ENCODE measurements at places on chromosomes 16 and 17.

DNA sequence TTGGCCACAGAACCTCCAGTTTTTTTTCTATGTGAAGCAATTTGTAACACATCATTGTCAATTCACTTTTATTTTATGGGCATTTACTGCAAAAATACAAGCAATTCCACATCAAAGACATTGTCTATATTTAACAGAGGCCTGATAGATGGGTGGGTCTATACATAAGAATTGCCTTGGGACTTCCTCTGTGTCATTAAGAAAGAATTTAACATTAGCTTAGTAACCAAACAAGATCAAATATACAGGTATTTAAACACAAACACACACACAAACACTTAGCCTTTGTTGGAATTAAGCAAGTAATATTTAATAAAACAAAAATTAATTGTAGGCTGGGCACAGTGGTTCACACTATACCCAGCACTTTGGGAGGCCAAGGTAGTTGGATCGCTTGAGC lies 4.3 kb upstream of the PITPNC1 start:
- DNase-seq: no peak

- DNase-seq: no peak
These were observed 1.3 kb upstream of the HAP1 start for GRCh38 chr17:41735744-41736143.

GRCh38 chr16:68728523-68728922 lies 8.6 kb upstream of the CDH1 start:
- DNase-seq: no peak

DNA sequence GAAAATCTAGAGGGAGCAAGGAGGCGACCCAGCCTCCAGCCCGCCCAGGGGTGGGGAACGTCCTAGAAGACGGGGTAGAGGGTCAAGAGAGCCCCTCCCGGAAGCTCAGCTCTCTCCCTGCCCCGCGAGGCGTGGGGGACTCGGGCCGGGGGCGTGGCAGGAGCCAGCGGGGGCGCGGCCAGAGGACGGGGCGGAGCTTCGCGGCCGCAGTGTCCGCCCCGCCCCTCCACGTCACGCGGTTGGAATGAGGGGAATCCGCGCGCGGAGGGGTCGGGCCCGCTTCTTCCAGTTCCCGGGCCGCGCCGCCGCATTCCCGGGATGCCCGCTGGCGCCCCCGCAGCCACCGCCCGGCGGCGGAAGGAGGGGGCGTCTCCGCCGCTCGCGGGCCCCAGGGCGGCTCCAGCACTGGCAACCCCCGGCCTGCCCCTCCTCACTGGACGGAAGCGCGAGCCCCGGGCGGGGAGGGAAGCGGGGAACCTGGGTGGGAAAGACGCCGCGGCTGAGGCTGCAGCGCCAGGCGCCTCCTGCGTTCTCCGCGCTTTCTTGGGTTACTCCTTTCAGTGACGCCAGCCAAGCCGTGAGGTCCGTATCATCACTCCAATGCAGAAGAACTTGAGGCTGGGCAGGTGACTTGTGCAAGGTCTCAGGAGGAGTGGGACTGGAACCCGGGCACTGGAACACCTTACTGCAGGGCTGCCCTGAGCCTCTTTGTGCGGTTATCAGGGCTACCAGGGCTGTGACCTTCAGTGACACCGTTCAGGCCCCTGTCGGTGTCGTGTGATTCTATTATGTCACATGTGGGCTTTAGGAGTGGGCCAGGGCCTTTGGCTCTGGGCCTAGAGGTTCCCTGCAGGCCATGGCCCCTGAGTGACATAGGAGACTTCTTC lies 4.3 kb downstream of the MYO1C start:
- peak; percentile 51 for DNase-seq

DNA sequence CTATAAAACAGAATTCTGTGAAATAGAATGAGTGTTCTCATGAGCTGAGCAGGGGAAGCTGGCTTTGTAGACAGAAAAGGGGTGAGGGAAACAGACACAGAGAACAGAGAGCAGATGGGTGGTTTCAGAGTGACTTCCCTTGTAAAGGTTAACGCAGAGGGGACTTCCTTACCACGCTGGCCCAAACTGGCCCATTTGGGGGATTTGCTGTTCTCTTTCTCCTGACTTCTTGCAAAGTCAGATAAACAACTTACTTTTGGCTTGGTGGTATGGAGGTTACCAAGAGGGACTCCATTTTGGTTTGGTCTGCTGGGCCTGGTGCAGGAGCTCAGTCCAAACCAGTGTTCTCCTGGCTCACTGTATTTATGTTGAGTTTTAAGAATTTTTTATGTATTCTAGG lies 48.4 kb downstream of the SEC14L1 start:
- DNase-seq: no peak

- DNase-seq: no peak
These were observed 24.4 kb downstream of the GLP2R start for GRCh38 chr17:9850151-9850550.
